ENCODE measurements at places on chromosomes 12 and 14. TPM values are rescaled to one million over a fixed set of nuclear protein-coding genes. Genes with fewer than 3 reads are reported as not detected.

RND1 gene
- total RNA-seq = 6.2 TPM

CFAP73 gene
- total RNA-seq = not detected

ADCY6 gene
- total RNA-seq = 0.52 TPM

AQP2 gene
- total RNA-seq = not detected

TMEM119 gene
- 1.4 TPM for total RNA-seq

SSPN gene
- 0.10 TPM for total RNA-seq

PTHLH gene
- total RNA-seq = not detected

FOXN4 gene
- total RNA-seq = not detected
